Activated CD4-positive, alpha-beta T cell treated with anti-CD3 and anti-CD28 coated beads, Interleukin-10, Interleukin-2, amounts not matched to agents 100 ng/mL and 50 ng/mL, durations not matched to agents 16 hours and 8 hours (primary cell): ENCODE measurements at places on chromosomes 13 and 19.

- peak; percentile 47 for DNase-seq
These were observed 829 bp downstream of the B3GLCT start for GRCh38 chr13:31200637-31200971.

GRCh38 chr19:18112989-18113478 lies 15.5 kb downstream of the MAST3 start:
- peak; percentile 85 for DNase-seq

DNA sequence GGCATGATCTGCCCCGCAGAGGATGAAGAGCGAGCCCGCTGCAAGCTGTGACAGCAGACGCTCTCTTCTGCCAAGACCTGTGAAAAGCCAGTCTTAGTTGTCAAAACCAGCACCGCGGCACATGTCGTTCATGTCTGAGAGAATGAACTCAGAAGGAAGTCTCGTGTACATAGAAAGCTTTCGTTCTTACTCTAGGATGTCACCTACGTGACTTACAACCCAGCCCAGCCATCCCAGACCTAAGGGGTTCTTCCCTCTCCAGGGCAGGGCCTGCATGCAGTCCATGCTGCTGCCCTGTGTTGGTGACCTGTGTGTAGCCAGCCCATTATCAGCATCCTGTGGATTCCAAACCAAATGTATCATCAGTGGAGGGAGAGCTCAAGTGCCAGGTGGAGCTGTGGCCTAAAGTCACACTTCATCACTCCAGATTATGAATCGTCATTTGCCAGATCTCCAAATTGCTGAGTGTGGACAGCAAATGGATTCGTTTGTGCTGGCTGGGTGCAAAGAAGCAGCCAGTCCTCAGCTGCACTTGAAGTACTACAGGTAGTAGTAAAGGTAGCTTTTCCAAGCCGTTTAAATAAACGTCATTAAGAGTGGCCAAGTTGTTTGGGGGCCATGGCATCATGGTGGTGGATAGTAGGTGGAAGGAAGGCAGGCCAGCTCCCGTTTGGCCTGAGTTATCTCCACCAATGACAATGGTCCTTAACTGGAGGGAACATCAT lies 73.9 kb upstream of the GPR183 start:
- peak; percentile 91 for DNase-seq

DNA sequence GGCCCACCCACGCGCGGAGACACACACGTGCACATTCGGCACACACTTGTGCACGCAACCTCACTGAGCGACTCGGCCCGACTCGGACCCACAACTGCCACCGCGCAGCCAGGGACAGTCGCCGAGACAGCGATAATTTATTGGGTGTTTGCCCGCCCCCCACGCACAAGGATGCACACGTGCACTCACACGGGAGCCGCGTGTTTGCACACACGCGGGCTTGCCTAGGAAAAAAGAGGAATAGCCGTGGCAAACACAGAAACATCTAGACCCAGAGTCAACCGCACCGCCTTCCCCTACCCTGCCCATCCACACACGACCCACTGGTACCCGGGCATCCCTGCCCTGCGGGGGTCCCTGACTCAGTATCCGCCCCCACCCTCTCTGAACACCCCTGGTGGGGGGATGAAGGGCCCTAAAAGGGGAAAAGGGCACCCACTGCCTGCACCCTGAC lies 1.1 kb upstream of the SSBP4 start:
- no peak for DNase-seq

GRCh38 chr19:31235806-31236205 lies 113.4 kb downstream of the TSHZ3 start:
- DNase-seq, result no peak

- DNase-seq, result no peak
These were observed 46.0 kb downstream of the PDCD5 start for GRCh38 chr19:32626969-32627368.

GRCh38 chr19:47512183-47512947 lies 2.5 kb downstream of the NAPA start:
- DNase-seq, result no peak

GRCh38 chr13:112617754-112618375 lies 29.9 kb upstream of the TUBGCP3 start:
- no peak for DNase-seq

- no peak for DNase-seq
These were observed 423.2 kb upstream of the SGCG start for GRCh38 chr13:22757530-22758120.

- DNase-seq, result no peak
These were observed 196.7 kb downstream of the FOXO1 start for GRCh38 chr13:40469581-40470310.

GRCh38 chr13:93450191-93450621 lies 223.6 kb downstream of the GPC6 start:
- DNase-seq, result no peak
